ENCODE measurements at places on chromosomes 6 and 20. TPM values are rescaled to one million over a fixed set of nuclear protein-coding genes. Genes with fewer than 3 reads are reported as not detected.

GRCh38 chr6:12009876-12010634 lies 2.1 kb upstream of the HIVEP1 start:
- DNase-seq: no peak

DNA sequence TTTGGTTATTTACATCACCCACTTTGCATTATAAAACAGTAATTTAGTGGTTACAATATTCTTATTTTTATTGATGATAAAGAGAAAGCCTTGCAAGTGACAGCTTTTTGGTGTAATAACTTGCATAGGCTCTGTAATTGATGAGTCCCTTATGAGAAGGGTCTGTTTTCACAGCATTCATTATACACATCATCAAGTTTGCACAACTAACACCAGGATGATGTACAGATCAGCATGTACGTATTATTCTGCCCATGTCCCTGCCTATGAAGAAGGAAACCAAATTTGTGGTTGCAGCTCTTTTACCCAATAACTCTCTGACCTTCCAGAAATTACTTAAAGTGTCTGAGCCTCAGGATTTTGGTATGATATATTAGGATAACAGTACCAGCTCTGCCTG lies 59.2 kb downstream of the CLVS2 start:
- no peak for DNase-seq

GRCh38 chr6:34745277-34746103 lies 11.8 kb upstream of the SNRPC start:
- no peak for DNase-seq

GRCh38 chr6:116631379-116631990 lies 15.2 kb downstream of the RSPH4A start:
- no peak for DNase-seq

DNA sequence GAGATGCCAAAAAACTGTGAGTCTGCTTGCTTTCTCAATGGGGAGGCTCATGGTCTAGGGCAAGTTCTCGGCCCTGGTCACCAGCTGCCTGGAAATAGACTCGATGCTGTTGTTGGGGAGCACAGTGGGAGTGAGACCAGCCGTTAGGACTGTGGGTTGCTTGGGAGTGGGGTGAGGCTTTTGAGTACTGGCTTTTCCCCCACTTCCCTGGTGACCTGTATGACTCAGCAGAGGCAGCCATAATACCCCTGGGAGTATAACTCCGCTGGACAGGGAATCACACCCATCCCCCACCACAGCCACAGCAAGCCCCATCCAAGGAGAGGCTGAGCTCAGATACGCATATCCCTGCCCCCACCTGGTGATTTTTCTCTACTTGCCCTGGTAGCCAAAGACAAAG lies 48.9 kb upstream of the OGFRL1 start:
- DNase-seq: no peak

DNA sequence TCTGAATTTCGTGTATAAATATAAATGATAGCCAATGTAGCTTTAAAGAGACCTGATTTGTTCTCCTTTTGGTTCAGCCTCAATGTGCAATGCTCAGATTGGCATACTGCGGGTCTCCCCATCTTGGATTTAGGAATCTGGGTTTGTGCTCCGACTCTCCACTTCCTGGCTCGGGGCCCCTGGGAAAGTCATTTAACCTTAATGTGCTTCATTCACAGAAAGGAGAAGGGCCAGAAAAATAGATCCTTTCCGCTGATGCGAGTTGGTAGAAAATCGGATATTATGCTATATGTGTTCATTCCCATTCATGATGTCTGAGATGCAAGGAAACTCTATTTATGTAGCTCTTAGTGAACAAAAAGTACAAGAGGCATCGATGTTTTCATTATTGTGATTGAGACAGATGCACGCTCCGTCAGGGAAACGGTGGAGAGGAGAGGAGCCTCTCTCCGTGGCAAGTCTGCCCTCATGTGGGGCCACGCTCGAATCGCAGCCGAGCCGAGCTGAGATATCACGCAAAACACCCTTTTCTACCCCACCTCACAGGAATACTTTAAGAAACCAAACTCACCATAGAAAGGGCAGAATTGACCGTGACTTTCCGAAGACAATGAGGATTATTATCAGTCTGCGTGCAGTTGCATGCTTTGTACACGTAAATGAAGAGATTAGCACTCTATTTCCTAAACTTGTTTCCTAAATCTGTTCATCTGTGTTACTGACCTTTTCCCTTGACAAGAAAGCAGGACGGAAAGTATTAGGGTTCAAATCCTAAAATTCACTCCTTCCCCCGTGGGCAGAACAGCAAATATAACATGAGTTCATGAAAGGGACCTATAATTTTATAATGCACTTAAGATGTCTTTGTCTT lies 136.6 kb downstream of the COL9A1 start:
- DNase-seq: no peak

DNA sequence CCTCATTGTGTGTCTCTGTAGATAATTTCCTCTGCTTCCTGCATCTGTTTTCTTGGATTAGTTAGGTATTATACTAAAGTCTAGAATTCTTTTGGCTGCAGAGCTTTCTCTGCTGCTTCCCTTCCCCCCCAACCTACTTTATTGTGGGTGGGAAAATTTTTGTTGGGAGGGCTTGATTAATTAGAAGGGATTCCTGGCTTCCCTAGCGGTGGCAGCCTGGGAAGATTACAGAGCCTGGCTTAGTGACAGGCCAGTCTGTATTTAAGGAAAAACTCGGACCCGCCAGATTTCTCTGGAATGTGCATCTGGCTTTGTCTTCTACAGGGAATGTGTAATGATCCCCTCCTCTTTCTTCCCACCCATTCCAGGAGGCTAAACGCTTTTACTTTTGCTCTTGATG lies 31.2 kb downstream of the SLX4IP start:
- no peak for DNase-seq

Gene CCDC170
- not detected for total RNA-seq

Gene TPBG
- 0.48 TPM for total RNA-seq

Data from GM12878 (cell line).